HS-27A (cell line): ENCODE measurements at places on chromosomes 5 and 9.

- no peak for DNase-seq
Measured at GRCh38 chr5:141753971-141754713, 72.1 kb upstream of the ARAP3 start.

DNA sequence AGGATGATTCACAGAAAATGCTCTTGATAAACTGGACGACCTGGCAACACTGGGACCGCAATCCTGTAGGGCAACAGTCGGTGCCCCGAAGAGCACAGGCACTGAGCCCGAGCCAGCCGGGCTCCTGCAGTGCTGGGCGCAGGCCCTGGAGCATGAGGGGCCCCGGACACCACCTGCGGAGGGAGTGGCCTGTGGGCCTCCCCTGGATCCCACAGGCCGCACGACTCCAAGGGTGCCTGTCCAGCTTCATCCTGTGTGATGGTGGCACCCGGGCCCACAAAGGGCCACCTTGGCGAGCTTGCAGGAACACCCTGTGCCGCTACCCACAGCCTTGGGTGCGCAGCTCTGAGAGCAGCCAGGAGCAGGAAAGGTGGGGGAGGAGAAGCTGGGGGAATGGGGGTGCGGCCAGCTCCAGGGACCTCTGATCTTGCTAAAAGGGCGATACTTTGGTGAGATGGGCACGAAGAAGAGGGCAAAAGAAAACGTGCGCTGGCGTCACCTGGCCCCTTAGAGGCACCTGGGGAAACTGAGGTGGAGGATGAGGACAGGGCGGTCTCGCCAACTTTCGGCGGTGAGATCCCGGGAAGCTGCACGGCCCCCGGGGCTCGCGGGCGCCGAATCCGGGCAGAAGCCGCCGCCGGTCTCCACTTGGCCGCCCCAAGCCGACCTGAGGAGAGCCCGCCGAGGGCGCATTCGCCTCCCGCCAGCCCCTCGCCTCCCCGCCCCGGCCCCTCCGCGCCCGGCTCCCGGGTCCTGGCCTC, 722 bp downstream of the TBC1D9B start:
- DNase-seq = no peak

DNA sequence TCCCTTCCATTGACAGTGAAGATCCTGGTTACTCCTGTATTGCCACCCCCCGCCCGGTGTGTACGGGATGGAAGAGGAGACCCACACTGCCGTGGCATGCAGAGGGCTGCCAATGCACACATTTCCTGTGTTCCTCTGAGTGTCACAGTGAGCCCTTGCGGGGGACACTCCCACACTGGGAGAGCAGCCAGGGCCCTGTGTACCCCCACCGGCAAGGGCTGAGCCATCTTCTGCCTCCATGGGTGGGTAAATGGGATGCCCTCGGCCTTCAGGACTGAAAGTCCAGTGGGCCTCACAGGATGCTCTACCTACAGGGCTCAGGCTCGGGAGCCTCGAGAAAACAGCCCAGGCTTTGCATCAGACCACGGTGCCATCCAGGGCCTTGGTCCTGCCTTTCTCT, 18.1 kb downstream of the IRX1 start:
- DNase-seq = no peak

- no peak for DNase-seq
Measured at GRCh38 chr9:130023144-130023787, 19.7 kb downstream of the FNBP1 start.

DNA sequence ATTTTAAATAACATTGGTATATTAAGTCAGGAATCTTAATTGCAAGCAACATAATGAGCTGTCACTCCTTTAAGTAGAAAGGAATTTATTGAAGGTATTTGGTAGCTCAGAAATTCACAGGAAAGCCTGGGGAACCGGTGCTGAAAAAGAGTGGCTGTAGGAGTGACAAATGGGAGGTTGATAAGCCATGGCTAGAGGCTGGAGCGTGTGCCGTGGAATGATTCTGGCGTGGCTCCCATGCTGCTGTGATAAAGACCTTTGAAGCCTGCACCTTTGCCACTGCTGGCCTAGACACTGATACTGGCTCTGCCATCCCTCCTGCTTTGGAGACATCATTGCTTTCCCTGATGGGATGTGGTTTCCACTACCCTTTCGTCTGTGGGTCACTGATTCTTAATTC, 65.7 kb upstream of the ATG10 start:
- no peak for DNase-seq
